Jurkat, Clone E6-1 (cell line): ENCODE measurements at places on chromosomes 16 and 17.

DNA sequence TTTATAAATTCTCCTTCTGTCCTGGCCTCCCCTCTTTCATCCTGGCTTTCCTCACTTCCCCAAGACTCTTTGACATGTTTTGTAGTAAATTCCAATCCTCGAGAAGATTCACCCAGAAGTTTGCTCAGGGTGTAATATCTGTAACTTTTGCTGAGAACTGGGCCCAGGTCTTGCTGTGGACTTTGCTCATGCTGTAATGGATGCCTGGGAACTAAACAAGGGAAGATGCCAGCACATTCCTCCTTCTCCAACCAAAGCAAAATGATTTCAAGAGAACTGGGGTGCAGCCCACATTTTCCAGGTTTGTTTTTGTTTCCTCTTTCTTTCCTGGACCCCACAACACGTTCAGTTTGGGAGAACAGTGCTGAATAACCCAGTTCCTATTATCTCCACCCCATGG is 6.6 kb upstream of the SALL1 start:
- DNase-seq, result no peak

GRCh38 chr16:15849209-15849981 is 7.4 kb downstream of the MYH11 start:
- DNase-seq, result no peak

GRCh38 chr17:10294180-10294579 is 78.6 kb downstream of the MYH13 start:
- DNase-seq, result no peak

DNA sequence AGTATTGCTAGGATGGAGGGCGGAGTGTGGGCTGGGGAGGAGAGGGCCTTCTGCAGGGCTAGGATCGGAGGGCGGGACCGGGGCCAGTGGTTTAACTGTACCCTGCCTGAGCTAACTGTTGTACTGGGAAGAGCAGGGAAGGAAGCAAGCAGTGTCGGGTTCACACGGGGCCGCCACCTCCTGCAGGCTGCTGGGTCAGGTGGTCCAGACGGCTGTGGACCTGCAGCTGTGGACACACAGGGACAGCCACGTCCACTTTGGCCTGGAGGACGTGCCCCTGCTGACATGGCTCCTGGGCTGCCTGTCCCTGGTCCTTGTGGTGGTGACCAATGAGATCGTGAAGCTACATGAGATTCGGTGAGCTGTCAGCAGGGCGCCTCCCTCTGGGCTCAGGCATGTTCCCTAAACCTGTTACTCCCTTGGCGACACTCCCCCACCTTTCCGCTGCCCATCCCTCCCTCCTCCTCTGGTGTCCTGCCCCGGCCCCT is 16.6 kb downstream of the CASKIN2 start:
- DNase-seq, result no peak

DNA sequence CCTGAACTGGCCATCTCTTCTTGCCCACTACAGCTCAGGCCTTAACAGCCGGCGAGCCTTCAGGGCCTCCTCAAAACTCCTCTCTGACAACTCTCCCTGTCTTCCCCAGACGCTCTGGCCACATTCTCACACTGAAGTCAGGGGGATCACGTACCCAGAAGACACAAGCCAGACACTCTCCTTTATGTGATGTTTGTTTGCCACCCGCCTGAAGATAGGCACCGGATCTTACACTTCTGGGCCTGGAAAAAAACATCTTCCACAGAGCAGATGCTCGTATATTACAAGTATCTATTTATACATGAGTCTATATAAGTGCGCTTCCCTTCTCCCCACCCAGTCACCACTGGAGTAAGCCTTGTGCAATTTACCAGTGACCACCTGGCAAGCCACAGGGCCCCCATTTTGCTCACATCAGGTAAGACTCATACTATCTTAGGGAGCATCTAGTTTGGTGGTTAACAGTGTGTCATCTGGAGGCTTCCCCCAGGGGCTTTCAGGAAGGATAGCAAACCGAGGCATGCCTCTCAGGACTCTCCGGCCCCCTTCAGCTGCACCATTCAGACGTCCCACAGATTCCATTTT is 349.4 kb downstream of the SOX9 start:
- no peak for DNase-seq

- DNase-seq, result no peak
These were observed 61.9 kb upstream of the CCL1 start for GRCh38 chr17:34424814-34425491.

DNA sequence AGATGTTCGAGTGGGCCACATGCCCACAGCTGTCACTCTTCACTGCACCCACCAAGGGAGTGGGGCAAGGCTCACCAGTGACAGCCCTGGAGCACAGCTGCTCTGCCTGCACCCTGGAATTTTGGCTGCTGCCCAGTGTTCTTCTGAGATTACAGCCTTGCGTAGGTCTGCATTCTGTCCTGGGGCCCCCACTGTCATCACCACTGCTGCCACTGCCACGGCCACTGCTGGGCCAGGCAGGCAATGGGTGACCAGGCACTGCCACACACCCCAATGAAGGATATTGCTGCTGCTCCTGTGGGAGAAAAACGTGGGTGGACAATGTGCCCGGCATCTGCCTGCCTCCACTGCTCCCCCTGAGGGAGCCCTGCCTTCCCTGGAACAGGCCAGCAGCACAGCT is 1717.0 kb downstream of the TP53TG3F start:
- DNase-seq, result no peak

DNA sequence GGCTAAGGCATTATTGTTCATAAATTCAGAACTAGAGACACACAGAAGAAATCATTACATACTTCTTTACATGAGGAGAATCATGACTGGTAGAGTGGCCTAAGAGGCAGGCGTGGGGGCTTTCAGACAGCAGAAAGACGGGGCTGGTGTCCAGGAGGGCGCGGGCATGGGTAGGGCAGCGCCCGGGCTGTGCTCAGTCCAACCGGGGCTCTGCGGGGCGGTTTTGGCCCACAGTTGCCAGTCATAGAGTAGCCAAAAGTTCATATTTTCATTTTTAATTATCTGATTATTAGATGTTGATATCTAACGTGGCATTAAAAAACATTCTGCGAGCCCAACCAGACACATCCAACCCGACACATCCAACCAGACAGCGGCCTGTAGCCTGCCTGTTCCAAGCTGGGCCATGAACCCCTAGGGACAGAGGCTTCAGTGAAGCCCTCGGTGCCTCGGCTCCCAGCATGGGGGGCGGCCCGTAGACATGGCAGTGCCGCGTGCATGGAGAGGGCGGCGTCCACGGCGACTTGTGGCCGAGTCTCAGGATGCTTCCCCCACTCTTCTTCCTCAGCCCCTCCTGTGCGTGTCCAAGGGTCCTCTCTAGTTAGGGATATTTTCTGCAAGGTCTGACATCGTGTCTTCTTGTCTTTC is 162.4 kb upstream of the CHMP6 start:
- DNase-seq, result no peak

DNA sequence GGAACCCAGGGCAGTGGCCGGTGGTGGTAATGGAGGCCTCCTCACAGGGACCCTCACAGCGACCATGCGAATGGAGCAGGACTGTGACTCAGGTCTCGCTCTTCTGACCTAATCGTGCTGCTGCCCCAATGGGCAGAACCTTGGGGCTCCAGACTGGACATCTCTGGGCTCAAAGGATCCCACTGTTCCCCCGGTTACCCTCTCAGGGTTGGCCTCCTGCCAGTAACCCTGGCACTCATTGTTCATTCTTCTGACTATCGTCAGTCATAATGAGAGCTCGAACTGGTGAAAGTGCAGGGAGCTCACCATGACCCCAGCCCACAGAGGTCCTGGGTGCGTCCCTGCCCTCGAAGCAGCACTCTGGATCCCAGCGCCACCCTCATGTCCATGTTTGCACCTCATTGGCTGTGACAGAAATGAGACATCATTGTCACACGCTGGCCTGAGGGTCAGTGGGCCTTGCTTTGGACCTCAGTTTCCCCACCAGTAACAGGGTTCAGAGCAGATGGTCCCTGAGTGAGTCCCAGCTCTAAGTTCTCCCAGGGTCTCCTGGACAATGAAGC is 4.0 kb upstream of the NPRL3 start:
- no peak for DNase-seq

DNA sequence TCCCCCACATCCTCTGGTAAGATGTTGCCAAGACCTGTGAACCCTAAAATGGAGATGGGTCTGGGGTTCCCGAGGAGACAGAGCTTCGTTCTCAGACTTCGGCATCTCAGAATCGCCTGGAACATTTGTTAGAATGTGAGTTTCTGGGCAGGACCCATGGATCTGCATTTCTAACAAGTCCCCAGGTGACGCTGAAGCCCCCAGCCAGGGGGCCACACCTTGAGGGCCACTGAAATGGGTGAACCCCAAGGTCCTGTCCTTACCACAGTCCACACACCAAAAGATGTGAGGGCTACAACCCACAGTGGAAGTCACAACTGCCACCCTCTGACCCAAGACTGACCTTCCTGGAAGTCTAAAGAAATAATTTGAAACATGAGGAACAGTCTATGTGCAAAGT is 14.0 kb downstream of the MPP3 start:
- DNase-seq, result no peak

DNA sequence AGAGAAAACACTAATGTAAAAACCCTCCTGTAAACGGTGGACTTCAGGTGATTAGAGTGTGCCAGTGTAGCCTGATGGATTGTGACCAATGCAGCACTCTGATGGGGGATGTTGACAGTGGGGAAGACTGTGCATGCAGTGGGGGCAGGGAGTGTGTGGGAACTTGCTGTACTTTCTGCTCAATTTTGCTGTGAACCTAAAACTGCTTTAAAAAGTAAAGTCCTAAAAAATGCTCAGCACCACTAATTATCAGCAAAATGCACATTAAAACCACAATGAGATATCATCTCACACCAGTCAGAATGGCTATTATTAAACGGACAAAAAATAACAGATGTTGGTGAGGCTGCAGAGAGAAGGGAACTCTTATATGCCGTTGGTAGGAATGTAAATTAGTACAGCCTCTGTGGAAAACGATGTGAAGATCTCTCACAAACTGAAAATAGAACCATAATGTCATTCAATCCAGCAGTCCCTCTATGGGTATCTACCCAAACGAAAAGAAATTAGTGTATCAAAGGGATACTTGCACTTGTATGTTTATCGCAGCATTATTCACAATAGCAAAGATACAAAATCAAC is 9.7 kb upstream of the ULK2 start:
- no peak for DNase-seq

GRCh38 chr16:89137666-89138512 is 33.7 kb upstream of the CDH15 start:
- no peak for DNase-seq

DNA sequence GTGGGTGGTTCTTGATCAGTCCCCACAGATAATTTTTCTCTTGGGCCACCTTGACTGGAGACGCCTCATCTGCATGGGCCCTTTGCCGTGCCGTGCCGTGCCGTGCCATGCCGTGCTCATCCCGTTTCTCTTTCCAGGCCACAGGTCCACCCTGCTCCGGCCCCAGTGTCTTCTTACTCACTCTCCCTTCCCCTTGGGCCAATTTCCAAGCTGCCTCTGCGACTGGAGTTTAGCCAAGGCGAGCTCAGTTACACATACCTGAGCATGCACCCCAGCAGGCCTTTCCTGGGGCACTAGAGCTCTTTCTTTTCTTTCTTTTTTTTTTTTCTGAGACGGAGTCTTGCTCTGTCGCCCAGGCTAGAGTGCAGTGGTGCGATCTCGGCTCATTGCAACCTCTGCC is 40.5 kb upstream of the MGAT5B start:
- DNase-seq, result no peak

GRCh38 chr17:9900784-9901183 is 4.3 kb downstream of the RCVRN start:
- DNase-seq, result no peak
